CD4-positive, alpha-beta T cell treated with Interleukin-12 subunit alpha and Interleukin-12 subunit beta, for 1 hour (primary cell): ENCODE measurements at places on chromosomes 3 and 15.

GRCh38 chr3:105802118-105802706, 66.6 kb downstream of the CBLB start:
- no peak for DNase-seq

GRCh38 chr3:71231680-71232079, 351.8 kb downstream of the FOXP1 start:
- no peak for DNase-seq

GRCh38 chr3:113221721-113222257, 10.4 kb downstream of the BOC start:
- DNase-seq = no peak

DNA sequence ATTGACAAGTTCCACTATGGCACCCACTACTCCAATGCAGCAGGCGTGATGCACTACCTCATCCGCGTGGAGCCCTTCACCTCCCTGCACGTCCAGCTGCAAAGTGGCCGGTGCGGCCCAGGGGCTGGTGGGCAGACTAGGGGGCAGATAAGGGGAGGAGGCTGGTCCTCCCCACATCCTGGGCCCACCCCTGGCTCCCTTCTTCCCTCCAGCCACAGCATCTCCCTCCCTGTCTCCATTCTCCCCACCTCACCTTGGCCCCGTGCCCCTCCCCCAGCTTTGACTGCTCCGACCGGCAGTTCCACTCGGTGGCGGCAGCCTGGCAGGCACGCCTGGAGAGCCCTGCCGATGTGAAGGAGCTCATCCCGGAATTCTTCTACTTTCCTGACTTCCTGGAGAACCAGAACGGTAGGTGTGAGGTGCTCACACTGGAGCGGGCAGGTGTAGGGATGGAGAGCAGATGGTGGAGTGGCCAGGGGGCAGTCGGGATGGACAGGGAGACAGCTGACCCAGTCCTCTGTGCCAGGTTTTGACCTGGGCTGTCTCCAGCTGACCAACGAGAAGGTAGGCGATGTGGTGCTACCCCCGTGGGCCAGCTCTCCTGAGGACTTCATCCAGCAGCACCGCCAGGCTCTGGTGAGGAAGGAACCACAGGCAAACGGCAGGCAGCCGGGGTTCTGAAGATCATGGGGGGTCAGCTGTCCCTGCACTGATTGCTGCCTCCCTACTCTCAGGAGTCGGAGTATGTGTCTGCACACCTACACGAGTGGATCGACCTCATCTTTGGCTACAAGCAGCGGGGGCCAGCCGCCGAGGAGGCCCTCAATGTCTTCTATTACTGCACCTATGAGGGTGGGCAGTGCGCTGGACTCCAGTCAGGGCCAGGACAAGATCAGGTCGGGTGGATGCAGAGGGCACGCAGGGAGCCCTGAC, 26.0 kb downstream of the NBEAL2 start:
- no peak for DNase-seq

- peak; percentile 24 for DNase-seq
Observed at GRCh38 chr3:187975561-187976364, 178.2 kb upstream of the LPP start.

GRCh38 chr3:94101860-94102259, 39.0 kb downstream of the NSUN3 start:
- DNase-seq = no peak

GRCh38 chr3:42351207-42351606, 59.2 kb downstream of the LYZL4 start:
- DNase-seq = no peak

GRCh38 chr15:101805605-101806345, 2.5 kb downstream of the OR4F6 start:
- DNase-seq = no peak

- no peak for DNase-seq
Observed at GRCh38 chr3:143685491-143685890, 162.8 kb downstream of the SLC9A9 start.

GRCh38 chr3:40181182-40181581, 128.3 kb upstream of the EIF1B start:
- no peak for DNase-seq

DNA sequence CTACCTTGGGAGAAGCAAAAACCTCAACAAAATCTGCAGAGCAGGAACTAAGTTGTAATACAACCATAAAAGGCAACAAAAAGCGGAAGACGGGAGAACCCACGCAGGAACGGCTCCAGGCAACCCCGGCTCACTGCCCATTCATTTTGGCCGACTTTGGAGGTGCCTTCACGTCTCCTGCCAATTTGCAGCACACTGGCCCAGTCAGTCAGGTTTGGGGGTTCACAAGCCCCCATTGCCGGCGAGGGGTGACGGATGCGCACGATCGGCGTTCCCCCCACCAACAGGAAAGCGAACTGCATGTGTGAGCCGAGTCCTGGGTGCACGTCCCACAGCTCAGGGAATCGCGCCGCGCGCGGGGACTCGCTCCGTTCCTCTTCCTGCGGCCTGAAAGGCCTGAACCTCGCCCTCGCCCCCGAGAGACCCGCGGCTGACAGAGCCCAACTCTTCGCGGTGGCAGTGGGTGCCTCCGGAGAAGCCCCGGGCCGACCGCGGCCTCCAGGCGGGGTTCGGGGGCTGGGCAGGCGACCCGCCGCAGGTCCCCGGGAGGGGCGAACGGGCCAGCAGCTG, 463 bp downstream of the TERC start:
- DNase-seq = peak; percentile 70

DNA sequence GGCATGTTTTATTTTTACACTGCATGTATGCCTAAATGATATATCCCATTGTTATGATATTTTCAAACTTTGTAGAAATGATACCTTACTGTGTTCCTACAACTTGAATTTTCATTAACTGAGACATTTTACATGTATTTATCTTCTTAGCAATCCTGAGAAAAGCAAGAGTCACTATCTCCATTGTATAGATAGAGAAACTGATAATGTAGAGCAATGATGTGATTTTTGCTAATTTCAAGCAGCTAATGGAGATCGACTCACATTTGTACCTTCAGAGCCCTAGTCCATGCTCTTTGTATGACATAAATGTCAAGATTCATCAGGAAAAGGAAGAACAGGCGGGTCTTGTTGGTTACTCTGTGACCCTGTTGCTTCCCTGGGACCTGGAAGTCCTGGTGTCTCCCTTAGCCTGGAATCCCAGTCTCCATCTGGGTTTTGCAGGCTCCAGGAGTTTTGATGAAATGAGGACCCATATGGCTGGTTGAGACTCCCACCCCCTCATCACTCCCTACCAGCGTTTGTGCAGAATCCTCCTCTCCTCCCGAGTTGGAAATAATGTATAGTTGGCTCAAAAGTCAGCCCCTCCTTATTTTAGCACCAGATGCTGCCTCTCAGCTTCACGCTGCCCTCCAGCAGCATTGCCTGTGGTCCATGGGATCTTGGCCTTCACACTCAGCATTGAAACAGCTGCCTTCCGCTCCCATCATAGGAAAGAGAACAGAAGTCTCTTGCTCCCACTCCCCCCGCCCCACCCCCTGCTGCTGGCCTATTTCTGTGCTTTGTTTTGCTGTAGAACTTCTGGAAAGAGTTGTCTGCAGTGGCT, 67.1 kb downstream of the APBA2 start:
- no peak for DNase-seq

DNA sequence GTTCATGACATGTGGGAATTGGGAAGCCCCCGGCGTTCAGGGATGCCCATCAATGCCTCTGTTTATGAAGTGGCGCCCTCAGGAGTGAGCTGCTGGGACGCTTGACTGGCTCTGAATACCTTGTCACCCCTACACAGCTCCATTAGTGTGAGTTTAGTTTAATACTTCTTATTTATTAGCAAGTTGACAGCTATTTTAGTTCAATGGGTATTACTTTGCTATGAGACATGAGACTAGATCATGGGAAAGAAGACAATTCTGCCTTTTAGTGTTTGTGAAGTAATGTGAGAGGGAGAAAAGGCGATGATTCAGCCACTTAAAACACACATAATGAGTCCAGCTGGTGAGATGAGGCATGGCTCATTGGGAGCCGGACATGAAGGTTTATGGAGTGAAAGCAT, 678.5 kb downstream of the NR2F2 start:
- DNase-seq = no peak

- DNase-seq = no peak
Observed at GRCh38 chr3:84292128-84292527, 666.7 kb upstream of the CADM2 start.

- DNase-seq = no peak
Observed at GRCh38 chr3:109234300-109234699, 82.0 kb downstream of the DPPA2 start.

DNA sequence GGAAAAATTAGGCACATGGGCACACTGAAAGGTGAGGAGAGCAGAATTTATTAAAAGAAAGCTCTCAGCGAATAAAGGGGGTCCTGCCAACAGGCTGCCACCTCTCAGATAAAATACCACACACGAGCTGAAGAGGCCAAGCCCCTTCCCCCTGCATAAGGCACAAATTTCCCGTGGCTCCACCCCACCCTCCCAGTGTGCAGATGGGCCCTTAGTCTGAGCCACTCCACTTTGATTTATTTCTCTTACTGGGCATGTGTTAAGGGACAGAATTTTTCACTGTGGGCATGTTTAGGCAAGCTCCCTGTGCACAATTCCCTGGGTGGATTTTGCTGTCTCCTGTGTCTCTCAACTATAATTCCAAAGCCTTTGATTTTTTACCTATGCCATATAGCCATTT, 409.8 kb downstream of the TBL1XR1 start:
- no peak for DNase-seq

DNA sequence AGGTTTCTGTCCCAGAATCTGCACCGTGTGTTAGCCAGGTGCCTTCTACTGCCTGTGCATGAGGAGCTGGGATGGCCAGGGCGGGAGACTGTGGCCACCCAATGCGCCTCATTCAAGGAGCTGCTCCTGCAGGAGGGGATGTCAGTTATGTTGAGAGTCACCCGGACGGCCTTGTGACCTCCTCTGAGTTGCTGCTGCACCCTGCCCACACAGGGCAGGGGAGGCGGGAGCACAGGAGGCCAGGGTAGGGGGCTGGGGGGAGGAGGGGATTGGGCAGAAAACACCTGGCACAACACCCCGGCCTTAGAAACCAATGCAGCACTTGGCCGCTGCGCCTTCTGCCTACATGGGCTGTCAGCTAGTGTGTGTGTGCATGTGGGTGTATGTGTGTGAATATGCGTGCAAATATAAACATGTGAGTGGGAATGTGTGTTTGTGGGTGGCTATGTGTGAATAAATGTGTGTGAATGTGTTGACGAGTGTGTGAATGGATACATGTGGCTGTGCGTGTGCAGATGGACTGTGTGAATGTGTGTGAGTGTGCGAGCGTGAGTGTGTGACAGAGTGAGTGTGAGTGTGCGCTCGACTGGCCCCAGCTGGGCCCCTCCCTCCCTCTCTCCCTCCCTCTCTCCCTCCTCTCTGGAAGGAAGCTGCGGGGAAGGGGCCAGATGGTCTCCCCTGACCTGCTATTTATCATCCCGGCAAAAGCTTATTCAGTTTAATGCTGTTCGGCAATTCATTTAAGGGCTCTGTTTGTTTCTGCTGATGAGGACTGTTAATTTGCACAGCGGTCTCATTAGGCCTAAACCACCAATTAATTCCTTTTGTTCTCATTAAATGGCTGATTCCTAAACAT, 106.9 kb downstream of the TLE3 start:
- DNase-seq = no peak

DNA sequence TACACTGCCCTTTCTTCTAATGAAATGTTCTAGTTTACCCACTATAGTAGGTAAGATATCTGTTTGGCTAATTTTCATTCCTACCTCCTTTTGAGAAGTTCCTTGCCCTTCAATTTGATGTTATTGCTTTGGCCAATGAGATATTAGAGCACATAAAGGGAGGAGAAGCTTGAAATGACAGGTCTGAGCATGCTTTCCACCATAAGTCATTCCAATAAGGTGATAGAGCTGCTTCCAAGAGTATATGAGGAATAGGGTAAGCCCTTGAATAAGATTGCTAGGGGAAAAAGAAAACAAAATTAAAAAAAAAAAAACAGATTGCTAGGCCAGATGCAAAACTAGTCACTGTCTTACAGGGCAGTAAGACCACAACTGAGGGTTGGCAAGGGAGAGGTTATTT, 78.9 kb upstream of the TRIM42 start:
- DNase-seq = no peak

GRCh38 chr3:150710097-150710496, 6.4 kb upstream of the ERICH6 start:
- no peak for DNase-seq

- no peak for DNase-seq
Observed at GRCh38 chr15:82715003-82715402, 5.3 kb upstream of the AP3B2 start.

DNA sequence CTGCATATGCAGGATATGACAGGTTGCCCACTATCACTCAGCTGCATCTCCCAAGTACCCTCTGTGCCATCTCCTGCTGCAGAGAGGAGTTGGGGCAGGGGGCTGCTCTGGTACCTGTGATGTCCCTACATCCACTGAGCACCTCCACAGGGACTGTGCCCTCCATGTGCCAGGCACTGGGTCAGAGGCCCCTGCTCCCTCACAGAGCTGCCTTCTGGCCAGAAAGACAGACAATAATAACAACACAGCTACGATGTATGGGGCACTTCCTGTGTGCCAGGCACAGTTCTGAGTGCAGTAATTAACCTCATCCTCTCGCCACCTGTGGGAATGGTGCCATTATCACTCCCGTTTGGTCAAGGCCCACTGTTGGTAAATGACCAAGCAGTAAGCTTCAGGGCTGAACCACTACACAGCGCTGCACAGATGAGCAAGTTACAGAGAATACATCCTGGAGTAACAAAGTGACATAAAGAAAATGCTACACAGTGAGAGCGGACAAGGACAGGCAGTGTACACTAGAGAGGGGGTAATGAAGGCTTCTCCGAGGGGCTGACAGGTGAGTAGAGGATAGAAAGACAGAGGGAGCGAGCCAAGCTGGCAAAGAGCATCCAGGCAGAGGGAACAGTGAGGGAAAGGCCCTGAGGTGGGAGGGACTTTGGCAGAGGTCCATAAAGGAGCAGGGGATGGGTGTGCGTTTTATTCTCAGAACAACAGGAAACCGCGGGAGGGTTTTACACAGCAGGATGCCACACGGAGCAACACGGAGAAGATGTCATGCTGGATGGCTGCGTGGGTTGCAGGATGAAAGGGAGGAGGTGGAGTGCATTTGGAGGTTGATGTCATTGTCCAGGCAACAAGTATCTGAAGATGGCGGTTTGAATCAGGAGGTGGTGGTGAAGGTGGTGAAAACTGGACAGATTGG, 13.6 kb downstream of the WNT7A start:
- DNase-seq = peak; percentile 75

GRCh38 chr3:61758839-61759238, 197.5 kb downstream of the PTPRG start:
- DNase-seq = no peak

- DNase-seq = no peak
Observed at GRCh38 chr3:169750665-169751064, 14.2 kb downstream of the TERC start.

- no peak for DNase-seq
Observed at GRCh38 chr3:31763731-31764130, 217.3 kb downstream of the OSBPL10 start.

GRCh38 chr15:85485956-85486567, 105.7 kb downstream of the AKAP13 start:
- peak; percentile 83 for DNase-seq

DNA sequence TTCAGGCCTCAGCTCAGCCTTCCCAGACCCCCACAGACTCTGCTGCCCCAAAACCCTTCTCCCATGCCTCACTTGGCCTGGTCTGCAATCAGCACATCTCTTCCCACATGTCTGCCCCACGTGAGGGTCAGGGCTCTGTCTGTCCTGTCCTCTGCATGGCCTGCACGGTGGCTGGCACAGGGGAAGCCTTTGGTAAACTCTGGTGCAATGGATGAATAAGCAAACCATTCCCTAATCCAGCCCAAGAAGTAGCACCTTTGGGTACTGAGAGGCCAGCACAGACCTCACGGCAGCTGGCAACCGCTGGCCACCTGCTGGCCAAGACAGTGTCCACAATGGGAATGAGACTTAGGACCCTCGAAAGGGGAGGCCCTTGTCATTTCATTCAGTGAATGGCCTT, 27.7 kb downstream of the ABTB1 start:
- no peak for DNase-seq

GRCh38 chr3:138974462-138974861, 27.4 kb downstream of the FOXL2NB start:
- DNase-seq = no peak
